ENCODE measurements at places on chromosomes 2 and 18.

- no peak for DNase-seq
Observed at GRCh38 chr2:74441170-74441689, 507 bp downstream of the RTKN start.

- no peak for DNase-seq
Observed at GRCh38 chr18:33432857-33433256, 7.7 kb downstream of the CCDC178 start.

- no peak for DNase-seq
Observed at GRCh38 chr2:121527009-121527682, 3.5 kb upstream of the RNU4ATAC start.

DNA sequence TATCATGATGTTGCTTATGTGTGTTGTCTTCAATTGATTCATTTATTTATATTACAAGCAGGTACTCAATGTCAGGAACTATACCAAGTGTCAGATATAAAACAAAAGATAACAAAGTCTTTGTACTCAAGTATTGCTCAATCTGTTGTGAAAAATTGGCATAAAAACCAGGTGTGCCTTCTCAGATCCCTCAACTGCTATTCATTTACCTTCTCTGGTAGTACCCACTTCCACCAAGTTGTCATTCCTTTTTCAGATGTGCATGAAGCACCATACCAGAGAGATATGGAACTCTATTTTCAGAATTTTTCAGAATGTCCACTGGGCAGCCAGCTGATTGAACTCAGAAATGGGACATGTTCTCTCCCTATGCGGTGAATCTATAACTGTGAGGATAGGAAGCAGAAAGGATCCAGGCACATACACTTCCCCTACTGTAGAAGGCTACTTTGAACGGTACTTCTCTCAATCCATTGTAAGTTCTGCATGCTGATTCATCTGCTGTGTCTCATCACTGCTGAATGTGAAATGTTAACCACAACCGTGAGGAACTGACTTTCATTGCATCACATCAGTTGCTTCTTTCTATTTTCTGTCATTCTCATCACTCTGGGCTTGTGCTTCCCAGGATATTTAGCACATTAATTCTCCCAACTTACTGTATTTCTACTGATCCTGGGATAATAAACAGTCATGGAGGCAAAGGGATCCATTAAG lies 1621.3 kb downstream of the SUCLG1 start:
- no peak for DNase-seq

GRCh38 chr2:231362555-231363184 lies 32.8 kb upstream of the B3GNT7 start:
- no peak for DNase-seq

DNA sequence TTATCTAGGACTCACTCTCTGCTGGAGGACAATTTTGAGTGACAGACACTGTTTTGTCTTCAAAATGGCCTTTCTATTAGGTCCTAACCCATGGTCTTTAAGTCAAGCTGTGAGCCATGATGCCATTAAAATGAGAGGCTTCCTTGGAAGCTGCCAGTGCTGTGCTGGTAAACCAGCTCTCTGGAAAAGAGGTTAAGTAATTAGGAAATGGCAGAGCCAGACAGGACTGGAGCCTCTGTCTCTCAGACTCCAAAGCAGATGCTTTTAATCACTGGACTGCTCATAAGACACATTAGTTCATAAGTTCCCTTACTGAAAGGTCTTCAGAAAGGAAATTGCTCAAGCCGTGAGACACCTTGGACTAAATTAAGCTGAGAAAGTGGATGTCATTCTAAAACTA lies 25.8 kb upstream of the LHCGR start:
- DNase-seq = no peak

DNA sequence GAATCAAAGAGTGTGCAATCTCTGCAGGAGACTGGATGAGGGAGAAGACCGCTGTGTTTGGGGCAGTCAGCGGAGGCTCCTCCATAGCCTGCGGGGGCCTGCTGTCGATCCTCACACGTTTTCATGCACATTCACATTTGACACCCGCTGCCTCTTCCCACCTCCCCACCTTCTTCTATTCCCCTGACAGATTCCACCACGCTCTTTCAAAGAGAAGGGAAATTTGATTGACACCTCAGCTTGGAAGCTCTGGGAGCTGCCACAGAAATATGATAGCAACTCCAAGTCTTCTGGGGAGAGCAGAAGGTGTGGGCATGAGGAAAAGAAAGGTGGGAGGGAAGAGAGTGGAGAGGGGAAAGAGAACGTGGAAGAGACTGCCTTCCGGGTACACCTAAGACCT lies 87.5 kb downstream of the BOD1L2 start:
- DNase-seq = no peak

- no peak for DNase-seq
Observed at GRCh38 chr18:50806208-50806616, 13.6 kb downstream of the MRO start.

Measured in PC-9 (cell line).